Cardiac muscle cell (in vitro differentiated cells and primary cell): ENCODE measurements at places on chromosomes 2 and 18. TPM values are rescaled to one million over a fixed set of nuclear protein-coding genes. Genes with fewer than 3 reads are reported as not detected.

DLX1 gene
- not detected in 2 replicates for polyA plus RNA-seq

DNA sequence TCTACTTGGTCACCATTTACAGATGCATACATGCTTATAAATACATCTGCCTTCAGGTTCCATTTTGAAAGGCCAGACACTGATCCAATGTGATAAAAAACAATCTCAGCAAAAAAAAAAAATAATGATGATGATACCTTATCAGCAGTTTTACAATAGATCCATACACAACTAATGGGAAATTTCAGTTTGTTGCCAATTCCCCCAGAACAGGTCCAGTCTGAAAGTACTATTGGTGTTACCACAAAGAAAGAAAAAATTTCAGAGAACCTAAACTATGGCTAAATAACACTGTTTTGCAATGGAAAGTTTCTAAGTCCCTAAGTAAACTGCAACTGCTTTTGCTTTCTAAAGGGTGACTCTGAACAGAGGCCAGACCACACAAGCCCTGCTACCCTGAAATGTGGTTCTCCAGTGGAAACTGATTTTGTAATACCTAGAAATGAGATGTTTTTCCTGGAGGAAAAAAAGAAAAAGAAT lies 54.1 kb downstream of the LPIN2 start:
- peak; percentile 89 for DNase-seq

- no peak for DNase-seq
Measured at GRCh38 chr18:58599106-58599505, 29.8 kb downstream of the ALPK2 start.

- DNase-seq = no peak
Measured at GRCh38 chr18:58394602-58395425, 234.1 kb downstream of the ALPK2 start.

DNA sequence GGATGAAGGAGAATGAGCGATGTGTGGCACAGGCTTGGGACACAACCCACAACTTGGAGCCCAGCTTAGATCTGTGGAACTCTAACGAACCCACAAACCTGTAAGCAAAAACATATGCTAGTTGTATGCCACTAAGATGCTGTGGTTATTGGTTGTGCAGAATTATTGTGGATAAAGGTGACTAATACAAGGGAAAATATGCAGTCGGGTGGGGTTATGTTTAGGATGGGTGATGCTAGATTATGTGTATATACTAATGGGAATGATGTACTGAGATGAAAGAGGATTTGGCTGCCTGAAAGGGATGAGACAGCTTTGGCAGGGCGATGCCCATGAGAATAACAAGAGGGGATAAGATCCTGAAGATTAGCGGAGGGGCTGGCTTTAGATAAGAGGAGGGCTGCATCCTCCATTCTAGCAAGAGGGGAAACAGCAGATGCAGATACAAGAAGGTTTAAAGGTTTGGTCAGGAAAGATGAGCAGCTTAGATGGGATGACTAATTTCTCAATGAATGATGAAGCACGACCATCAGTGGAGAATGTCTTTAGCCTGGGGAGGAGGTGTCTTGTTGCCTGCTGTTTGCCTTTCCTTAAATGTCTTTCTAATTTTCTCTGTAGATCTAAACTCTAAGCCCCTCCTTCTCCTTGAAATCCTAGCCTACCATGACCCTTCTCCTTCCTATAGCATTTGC lies 49.6 kb downstream of the GALNT14 start:
- DNase-seq = no peak

DNA sequence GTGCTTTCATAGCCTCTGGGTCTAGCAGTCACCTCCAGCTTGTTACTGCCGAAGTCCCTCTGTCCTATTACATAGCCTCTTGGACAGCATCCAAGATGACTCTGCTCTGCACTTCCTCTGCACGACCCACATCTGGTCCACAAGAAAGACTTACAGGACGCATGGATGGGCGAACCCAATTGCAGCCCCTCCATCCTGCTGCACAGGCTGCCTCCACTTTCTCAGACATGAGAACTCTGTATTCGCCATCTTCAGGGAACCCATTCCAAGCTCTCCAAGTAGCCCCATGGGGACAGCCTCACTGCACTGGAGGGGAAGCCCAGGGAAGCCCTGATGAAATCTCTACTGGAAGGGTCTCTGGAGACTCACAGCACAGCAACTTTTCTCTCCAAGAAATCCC lies 172.1 kb downstream of the GFPT1 start:
- DNase-seq = no peak

DNA sequence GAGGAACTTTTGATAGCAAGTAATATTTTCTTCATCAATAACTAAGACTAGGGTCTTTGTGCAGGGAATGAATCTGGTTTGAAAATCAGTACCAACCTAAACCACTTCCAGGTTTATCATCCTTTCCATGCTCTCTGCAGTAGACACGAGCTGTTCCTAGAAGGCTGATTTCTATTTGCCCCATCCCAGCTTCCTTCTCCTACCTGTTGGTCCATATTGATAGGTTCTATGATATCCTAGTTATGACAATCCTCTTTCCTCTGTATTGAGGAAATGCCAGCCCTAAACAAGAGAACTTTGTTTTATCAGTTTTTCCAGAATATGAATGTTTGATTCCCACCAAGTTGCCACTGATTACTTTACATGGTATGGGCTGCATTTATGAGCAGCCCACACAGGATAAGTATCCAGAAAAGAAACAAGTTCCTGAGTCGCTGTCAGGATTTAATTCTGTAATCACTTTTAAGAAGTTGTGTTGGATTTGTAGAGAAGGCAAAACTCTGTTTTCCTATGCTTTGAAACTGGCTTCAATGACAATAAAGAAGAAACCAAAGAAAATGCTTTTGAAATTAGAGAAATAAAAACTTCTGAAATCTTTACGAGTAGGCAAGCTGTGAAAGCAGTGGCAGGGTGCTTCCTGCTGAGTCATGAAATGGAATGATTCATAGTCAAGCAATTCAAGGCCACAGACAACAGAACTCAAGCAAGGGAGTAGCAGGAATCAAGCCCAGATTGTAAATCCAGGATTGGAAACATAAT lies 37.3 kb upstream of the TANK start:
- DNase-seq = peak; percentile 18
